ENCODE measurements at places on chromosomes 11 and 22. TPM values are rescaled to one million over a fixed set of nuclear protein-coding genes. Genes with fewer than 3 reads are reported as not detected.

Gene CDKN1C
- total RNA-seq: 533 TPM

Gene SGSM1
- not detected for total RNA-seq

Gene MS4A6A
- not detected for total RNA-seq

Gene OR8G5
- total RNA-seq: not detected

Gene ST13
- total RNA-seq: 219 TPM

Gene FOLH1
- not detected for total RNA-seq

Gene TP53I11
- total RNA-seq: 33.4 TPM

Gene FADD
- 16.5 TPM for total RNA-seq

Gene DLG2
- 9.5 TPM for total RNA-seq

Gene SCGB1A1
- total RNA-seq: not detected

Gene TRIM48
- total RNA-seq: not detected

Gene CELSR1
- total RNA-seq: 1.3 TPM

Gene MPST
- 109 TPM for total RNA-seq

Gene TLCD5
- total RNA-seq: 24.2 TPM

Gene MRGPRF
- not detected for total RNA-seq

Gene RRAS2
- 108 TPM for total RNA-seq

Gene LINC01488
- total RNA-seq: not detected

Gene TPCN2
- total RNA-seq: 1.8 TPM

Gene CARD18
- total RNA-seq: not detected

Gene DEPDC7
- 21.1 TPM for total RNA-seq

Gene EIF3F
- 234 TPM for total RNA-seq

Gene TUB
- 15.5 TPM for total RNA-seq

Gene ACTN3
- 0.75 TPM for total RNA-seq

Gene OR4D5
- total RNA-seq: not detected

Gene NXPE4
- not detected for total RNA-seq

Gene PATE2
- total RNA-seq: not detected

Gene CBLIF
- total RNA-seq: not detected

Gene CRYBB3
- not detected for total RNA-seq

Gene CD59
- 480 TPM for total RNA-seq

Gene PTPRCAP
- total RNA-seq: 0.94 TPM

Gene OR4X1
- total RNA-seq: not detected

Gene CBL
- total RNA-seq: 8.2 TPM

Gene ART1
- total RNA-seq: 2.7 TPM

Gene CHST1
- 0.21 TPM for total RNA-seq

Measured in myocyte (in vitro differentiated cells).